ENCODE measurements at places on chromosomes 4 and X.
A peak's percentile ranks its signal among the peaks of the same experiment; 100 is the strongest.

GRCh38 chrX:150201391-150201790, 161.7 kb upstream of the MAMLD1 start:
- no peak for DNase-seq

GRCh38 chrX:50198348-50198747, 2.5 kb downstream of the AKAP4 start:
- DNase-seq, result peak; percentile 95

DNA sequence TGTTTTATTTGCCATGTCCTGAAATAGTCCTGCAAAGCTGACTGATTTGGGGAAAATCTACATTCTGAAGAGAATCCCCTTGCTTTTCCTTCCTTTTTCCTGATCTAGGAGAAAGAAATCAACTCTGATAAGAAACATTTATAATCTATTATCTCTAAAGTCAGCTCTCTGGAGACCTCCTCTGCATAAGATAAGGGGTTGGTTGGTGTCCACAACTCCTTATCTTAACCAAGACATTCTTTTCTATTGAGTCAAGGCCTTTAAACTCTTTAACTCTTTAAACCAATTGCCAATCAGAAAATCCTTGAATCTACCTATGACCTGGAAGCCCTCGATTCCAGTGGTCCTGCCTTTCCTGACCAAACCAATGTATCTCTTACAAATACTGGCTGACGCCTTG, 373.6 kb upstream of the RASGEF1B start:
- DNase-seq, result no peak

DNA sequence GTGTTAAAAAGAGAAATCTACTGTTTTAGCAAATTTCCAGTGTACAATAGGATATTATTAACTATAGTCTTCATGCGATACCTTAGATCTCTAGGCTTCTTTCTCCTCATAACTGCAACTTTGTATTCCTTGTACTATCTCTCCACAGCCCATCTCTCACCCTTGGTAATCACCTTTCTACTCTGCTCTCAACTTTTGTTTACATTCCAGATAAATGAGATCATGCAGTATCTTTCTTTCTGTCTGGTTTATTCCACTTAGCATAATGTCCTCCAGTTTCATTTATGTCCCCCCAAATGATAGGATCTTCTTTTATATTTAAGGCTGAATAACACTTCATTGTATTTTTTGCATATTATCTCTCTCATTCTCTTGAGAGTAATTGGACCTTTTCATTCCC, 165.5 kb downstream of the HS3ST1 start:
- no peak for DNase-seq

DNA sequence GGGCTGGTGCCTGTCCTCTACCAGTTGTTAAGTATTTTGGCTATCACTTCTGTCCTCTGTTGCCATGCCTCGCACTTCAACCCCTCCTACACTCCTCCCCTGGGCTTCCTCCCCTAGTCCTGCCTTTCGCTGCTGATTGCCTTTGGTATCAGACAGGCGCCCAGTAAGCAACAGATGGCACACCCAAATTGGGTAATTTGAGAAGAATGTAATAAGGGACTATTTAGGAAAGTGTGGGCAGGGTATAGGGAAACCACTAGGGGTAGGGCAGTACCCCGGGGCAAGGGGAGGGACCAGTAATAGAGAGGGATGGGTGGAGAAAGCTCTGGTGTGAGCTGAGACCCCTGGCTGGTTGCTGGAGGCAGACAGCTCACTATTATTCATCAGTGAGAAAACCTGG, 172.7 kb upstream of the USP9X start:
- DNase-seq, result no peak

GRCh38 chrX:20500171-20500865, 233.6 kb upstream of the RPS6KA3 start:
- no peak for DNase-seq

- no peak for DNase-seq
Measured at GRCh38 chrX:20231598-20231997, 35.1 kb downstream of the RPS6KA3 start.

- DNase-seq, result no peak
Measured at GRCh38 chr4:175034986-175035705, 117.0 kb downstream of the ADAM29 start.

DNA sequence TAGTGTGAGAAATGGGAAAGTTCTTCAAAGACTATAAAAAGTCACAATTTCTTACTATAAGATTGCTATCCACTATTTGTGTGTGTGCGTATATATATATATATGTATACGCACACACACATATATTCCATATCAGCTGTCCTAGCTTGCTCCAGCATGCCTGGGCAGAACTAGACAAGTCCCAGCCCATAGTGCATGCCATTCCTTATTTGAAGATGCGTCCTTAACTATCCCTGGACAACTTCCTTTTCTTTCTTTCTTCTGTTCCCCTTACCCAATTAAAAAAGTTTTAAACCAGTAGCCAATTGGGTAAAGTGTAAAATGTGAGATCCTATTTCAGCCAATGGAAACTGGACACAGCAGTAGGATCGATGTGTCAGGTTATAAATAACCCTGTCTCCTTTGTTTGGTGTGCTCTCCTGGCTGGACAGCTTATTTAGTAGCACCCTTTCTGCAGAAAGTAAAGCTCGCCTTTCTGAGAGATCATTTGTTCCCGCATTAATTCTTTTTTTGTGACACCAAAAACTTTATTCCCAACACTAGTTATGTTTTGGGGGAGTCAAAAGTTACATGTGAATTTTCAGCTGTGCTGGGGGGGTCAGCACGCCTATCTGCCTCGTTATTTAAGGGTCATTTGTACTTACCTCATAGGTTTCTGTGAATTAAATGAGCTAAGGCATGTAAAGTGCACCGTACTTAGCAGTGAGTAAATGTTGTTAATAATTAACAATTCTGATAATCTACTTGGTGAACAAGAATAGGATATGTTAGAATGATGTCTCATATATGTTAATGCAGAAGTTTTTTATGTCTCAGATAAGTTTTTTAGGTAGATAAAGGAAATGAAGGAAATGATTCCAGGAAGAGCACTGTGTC, 40.9 kb downstream of the KDM6A start:
- DNase-seq, result no peak

DNA sequence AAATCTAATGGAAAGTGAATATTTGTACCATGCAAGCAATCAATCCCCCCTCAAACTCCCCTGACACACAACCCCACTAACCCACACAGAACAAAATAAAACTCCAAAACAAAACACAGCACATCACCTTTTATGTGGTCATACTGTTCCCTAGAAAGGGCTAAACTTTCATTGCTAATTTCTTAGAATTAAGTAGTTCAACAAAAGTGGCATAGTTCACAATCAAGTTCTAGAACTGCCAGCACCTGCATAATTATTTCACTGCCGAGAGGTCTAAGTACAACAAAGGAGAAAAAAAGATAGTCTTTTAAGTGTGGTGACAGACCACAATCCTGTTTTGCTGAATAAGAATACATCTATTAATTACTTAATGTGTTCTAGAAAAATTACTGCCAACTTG, 58.8 kb downstream of the AMMECR1 start:
- no peak for DNase-seq

- no peak for DNase-seq
Measured at GRCh38 chrX:96435378-96436035, 249.1 kb upstream of the DIAPH2 start.

DNA sequence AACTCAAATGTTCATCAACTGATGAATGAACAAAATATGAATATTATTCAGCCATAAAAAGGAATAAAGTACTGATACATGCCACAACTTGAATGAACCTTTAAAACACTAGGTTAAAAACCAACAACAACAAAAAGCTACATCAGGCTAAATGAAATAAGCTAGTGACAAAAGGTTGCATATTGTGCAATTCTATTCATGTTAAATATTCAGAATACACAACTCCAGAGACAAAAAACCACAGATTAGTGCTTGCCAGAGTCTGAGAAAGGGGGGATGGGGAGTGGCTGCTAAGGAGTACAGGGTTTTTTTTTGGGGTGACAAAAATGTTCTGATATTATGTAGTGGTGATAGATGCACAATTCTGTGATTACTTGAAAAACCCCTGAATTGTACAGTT, 58.5 kb downstream of the HAUS3 start:
- DNase-seq, result no peak

GRCh38 chr4:110639207-110640090, 16.6 kb upstream of the PITX2 start:
- no peak for DNase-seq

DNA sequence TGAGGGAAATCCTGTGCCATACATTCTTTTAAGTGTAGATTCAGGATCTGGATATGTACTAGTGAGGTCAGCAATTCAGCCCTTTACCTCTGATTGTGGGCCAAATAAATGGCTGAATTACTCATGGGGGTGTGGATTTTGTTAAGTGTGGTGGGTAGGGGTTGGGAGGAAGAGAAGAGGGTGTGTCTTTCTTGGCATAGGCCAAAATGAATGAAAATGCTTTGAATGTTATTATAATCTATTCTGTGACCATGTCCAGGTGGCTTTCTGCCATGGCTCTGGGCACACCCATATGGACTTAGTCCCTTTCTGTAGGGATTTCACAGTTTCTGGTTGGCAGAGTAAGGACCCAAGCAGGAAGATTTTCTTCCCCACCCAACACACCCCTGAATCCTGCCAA, 244.3 kb downstream of the CBR4 start:
- no peak for DNase-seq

DNA sequence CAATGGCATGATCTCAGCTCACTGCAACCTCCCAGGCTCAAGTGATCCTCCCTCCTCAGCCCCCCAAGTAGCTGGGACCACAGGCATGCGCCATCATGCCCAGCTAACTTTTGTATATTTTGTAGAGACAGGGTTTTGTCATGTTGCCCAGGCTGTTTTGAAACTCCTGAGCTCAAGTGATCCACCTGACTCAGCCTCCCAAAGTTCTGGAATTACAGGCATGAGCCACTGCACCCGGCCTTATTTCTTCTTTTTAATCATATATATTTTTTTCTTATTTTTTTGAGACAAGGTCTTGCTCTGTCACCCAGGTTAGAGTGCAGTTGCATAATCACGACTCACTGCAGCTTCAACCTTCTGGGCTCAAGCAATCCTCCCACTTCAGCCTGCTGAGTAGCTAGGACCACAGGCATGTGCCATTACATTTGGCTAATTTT, 184.0 kb downstream of the TSPAN5 start:
- DNase-seq, result no peak

- DNase-seq, result no peak
Measured at GRCh38 chr4:118967393-118967792, 78.7 kb downstream of the SYNPO2 start.

GRCh38 chrX:31228909-31229308, 157.1 kb upstream of the FTHL17 start:
- no peak for DNase-seq

DNA sequence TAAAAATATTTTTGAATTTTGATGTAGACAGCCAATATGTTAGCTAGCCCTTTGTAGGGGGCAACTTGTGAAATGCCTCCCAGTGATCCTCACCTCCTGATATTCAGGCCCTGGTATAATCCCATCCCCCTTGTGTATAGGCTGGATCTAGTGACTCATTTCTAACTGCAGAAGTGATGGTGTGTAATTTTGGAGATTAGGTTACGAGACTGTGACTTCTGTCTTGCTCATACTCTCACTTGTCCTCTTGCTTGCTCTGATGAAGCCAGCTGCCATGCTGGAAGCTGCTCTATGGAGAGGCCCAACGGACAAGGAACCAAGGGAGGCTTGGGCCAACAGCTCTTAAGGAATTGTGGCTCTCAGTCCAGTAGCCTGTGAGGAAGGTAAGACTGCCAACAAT, 61.7 kb downstream of the GPR82 start:
- DNase-seq, result no peak

DNA sequence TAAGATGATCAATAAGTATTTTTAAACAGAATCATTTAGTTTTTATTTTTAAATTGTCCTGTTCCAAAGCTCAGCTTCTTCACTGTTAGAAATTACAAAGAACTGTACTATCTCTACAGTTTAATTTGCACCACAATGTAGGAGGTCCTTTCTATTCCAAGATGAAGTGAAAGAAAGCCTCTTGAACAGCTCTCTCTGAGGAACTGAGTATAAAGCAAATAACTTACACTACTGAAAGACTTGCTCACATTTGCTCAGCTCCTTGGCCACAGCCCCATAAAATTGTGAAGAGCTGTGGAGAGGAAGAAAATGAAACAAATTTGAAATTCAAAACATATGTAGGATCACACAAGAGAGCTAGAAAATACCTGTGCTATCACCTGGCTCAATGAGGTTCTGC, 68.6 kb downstream of the ENPEP start:
- no peak for DNase-seq

- DNase-seq, result no peak
Measured at GRCh38 chr4:158688813-158689212, 16.7 kb downstream of the ETFDH start.

DNA sequence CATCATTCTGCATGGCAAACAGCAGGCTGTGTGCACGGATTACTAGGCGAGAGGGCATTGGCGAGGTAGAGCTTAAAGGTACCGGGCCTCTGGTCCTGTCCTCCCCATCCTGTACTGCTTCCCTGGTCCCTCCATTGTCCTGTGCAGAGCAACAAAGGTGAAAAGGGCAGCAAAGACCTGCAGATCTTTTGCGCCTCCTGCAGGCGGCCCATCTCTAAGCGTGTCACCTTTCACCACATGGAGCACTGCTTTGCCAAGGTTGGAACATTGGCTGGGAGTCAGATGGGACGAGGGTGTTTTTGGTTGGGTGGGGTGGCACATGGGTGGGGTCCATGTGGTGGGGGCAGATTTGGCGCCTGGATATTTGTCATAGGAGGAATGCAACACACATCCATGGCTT, 64.7 kb upstream of the UXT start:
- DNase-seq, result no peak

GRCh38 chr4:37715889-37716402, 29.8 kb upstream of the RELL1 start:
- DNase-seq, result no peak

DNA sequence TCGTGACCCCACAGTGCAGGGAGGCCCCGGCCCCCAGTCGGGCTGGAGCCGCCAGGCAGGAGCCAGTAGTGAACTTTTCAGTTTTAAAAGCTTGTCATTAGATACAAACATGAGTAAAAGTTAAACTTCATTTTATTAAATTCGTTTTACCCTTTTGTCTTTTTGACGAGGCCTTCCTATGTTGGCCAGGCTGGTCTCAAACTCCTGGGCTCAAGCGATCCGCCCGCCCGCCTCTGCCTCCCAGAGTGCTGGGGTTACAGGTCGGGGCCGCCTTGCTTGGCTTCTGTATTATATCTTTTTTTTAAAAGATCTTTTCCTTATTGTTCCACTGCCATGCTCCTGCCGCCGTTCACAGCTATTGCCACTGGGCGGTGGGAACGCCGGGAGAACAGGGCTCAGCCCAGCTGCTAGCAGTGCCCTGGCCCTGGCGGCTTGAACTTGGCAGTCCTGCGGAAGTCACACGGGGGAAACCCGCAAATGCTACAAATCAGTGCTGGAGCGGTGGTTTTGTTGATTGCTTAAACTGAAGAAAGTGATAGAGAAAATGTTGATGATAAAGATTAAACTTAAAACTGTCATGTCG, 968 bp upstream of the NELFA start:
- peak; percentile 11 for DNase-seq

GRCh38 chrX:112784692-112785091, 55.9 kb downstream of the AMOT start:
- DNase-seq, result no peak

- no peak for DNase-seq
Measured at GRCh38 chr4:70849291-70849690, 9.6 kb upstream of the GRSF1 start.

GRCh38 chrX:140815868-140816267, 106.3 kb downstream of the LINC00632 start:
- no peak for DNase-seq

Measured in CMK (cell line).